Endothelial cell (in vitro differentiated cells): ENCODE measurements at places on chromosomes 7 and 10. TPM values are rescaled to one million over a fixed set of nuclear protein-coding genes. Genes with fewer than 3 reads are reported as not detected.

- no peak overlapping the region for H3K27ac ChIP-seq
- no peak overlapping the region for H3K4me3 ChIP-seq
- no peak for DNase-seq
- no peaks in the 10 kb centered on the region for H3K36me3 ChIP-seq
Measured at GRCh38 chr7:44505595-44505994, 15.1 kb upstream of the NUDCD3 start.

DNA sequence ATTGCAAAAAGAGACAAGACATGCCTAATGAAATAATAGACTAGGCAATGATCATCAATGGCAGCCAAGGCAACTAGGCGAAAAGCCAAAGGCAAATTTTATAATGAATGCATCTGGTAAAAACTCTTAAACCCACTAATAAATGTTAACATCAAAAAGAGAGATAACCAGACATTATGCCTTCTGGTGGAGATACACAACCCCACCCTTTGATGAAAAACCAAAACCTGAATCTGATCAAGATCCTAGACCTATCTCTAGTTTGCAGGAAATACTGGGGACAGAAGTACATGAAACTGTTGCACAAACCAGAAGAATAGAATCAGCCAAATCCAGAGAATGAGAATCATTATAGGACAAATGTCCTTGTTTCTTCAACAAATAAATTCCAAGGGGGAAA lies 22.0 kb upstream of the GSAP start:
- no peaks in the 10 kb centered on the region for H3K36me3 ChIP-seq
- H3K27me3 ChIP-seq = no peaks in the 10 kb centered on the region
- no peak overlapping the region for H3K27ac ChIP-seq
- no peak overlapping the region for H3K4me3 ChIP-seq
- no peak for DNase-seq

GRCh38 chr10:35821339-35821911 lies 179.3 kb upstream of the FZD8 start:
- no peak overlapping the region for H3K4me3 ChIP-seq
- H3K27me3 ChIP-seq = peaks cover 2% of the 10 kb centered on the region
- DNase-seq = no peak
- no peaks in the 10 kb centered on the region for H3K4me1 ChIP-seq
- no peak overlapping the region for H3K27ac ChIP-seq
- H3K36me3 ChIP-seq = no peaks in the 10 kb centered on the region

GRCh38 chr10:101903827-101904550 lies 60.4 kb upstream of the KCNIP2 start:
- no peak overlapping the region for H3K27ac ChIP-seq
- H3K4me3 ChIP-seq = no peak overlapping the region
- H3K36me3 ChIP-seq = no peaks in the 10 kb centered on the region
- no peaks in the 10 kb centered on the region for H3K27me3 ChIP-seq

GRCh38 chr7:129252128-129252527 lies 27.3 kb downstream of the AHCYL2 start:
- H3K36me3 ChIP-seq = no peaks in the 10 kb centered on the region
- H3K4me1 ChIP-seq = no peaks in the 10 kb centered on the region
- H3K27me3 ChIP-seq = no peaks in the 10 kb centered on the region
- H3K4me3 ChIP-seq = no peak overlapping the region
- H3K27ac ChIP-seq = no peak overlapping the region

- no peak overlapping the region for H3K4me3 ChIP-seq
- no peak for DNase-seq
- H3K27me3 ChIP-seq = peaks cover 4% of the 10 kb centered on the region
Measured at GRCh38 chr10:121462955-121463354, 135.3 kb downstream of the FGFR2 start.

DNA sequence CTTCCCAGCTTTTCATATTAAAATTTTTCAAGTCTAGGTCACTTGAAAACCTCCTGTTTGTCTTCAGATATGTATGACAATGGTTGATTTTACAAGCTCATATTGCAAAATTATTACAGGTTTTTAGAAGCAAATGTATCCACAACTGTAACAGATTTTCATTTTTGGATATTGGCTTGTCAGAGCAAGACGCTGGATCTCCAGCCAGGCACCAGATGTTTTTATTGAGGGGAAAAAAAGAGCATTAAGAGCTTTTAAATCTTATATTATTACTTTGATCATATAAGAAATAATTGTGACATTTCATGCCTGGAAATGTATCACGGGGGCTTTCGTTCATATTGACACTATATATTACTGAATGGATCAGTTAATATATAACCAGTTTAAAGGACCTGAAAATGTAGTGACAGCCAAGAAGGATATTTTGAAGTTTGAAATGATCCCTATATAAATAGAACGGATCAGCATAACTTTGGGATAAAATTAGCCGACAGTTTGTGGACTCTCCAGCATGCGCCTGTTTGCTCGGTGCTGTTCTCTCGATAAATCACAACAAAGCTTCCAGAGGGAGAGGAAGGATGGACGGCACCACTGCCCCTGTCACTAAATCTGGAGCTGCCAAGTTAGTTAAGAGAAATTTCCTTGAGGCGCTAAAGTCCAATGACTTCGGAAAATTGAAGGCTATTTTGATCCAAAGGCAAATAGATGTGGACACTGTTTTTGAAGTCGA lies at the start of gene ASB4:
ASB4 (plus strand) TSS at position 553 of the 733 bp plus-strand sequence; CDS start at position 582, 29 bp downstream.
- no peaks in the 10 kb centered on the region for H3K36me3 ChIP-seq
- H3K4me1 ChIP-seq = peaks cover 8% of the 10 kb centered on the region
- H3K27me3 ChIP-seq = no peaks in the 10 kb centered on the region
- H3K4me3 ChIP-seq = no peak within 1 kb of the TSS

GRCh38 chr7:143391462-143392404 lies 10.6 kb downstream of the ZYX start:
- no peak for DNase-seq
- H3K27ac ChIP-seq = peak overlapping the region; percentile 71
- H3K4me3 ChIP-seq = peak overlapping the region; percentile 42
- H3K27me3 ChIP-seq = peaks cover 14% of the 10 kb centered on the region
- H3K36me3 ChIP-seq = peaks cover 21% of the 10 kb centered on the region

DNA sequence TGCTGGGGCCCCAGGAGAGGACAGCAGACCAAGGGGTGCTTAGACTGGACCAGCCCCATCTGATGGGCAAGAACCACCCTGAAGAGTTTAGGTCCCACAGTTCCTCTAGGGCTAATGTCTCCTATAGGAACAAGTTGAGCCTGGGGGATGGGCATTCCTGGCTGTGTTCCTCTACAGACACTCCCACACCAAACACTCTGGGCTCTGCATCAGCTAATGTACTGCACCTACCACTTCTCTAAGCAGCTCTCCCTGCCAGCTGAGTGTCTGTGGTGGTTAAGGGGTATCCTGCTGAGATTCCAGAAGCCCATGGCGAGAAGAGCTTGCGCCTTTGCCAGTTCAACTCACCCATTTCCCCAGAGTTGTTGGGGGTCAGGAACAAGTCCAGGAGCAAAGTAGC lies 284.1 kb upstream of the CSTF2T start:
- no peak overlapping the region for H3K27ac ChIP-seq
- H3K4me1 ChIP-seq = peaks cover 12% of the 10 kb centered on the region
- H3K27me3 ChIP-seq = no peaks in the 10 kb centered on the region
- no peak for DNase-seq
- no peaks in the 10 kb centered on the region for H3K36me3 ChIP-seq

- H3K36me3 ChIP-seq = no peaks in the 10 kb centered on the region
- H3K4me1 ChIP-seq = peaks cover 11% of the 10 kb centered on the region
- no peaks in the 10 kb centered on the region for H3K27me3 ChIP-seq
- no peak overlapping the region for H3K27ac ChIP-seq
- no peak overlapping the region for H3K4me3 ChIP-seq
Measured at GRCh38 chr10:121941532-121941931, 13.7 kb upstream of the ATE1 start.

- H3K36me3 ChIP-seq = no peaks in the 10 kb centered on the region
- H3K4me1 ChIP-seq = peaks cover 2% of the 10 kb centered on the region
- no peak for DNase-seq
- no peaks in the 10 kb centered on the region for H3K27me3 ChIP-seq
Measured at GRCh38 chr10:89091496-89091895, 100.9 kb downstream of the FAS start.

- H3K4me1 ChIP-seq = peaks cover 20% of the 10 kb centered on the region
- no peak for DNase-seq
- H3K27ac ChIP-seq = no peak overlapping the region
- H3K36me3 ChIP-seq = no peaks in the 10 kb centered on the region
Measured at GRCh38 chr10:93383562-93383981, 98.6 kb downstream of the MYOF start.

GRCh38 chr10:103653581-103654037 lies 160.1 kb downstream of the NEURL1 start:
- H3K36me3 ChIP-seq = peaks cover 41% of the 10 kb centered on the region
- no peak for DNase-seq
- H3K27ac ChIP-seq = no peak overlapping the region
- H3K4me1 ChIP-seq = peaks cover 15% of the 10 kb centered on the region
- H3K4me3 ChIP-seq = no peak overlapping the region

GRCh38 chr10:70684839-70685454 lies 12.6 kb downstream of the ADAMTS14 start:
- peaks cover 2% of the 10 kb centered on the region for H3K27me3 ChIP-seq
- no peak for DNase-seq
- H3K4me1 ChIP-seq = peaks cover 16% of the 10 kb centered on the region
- H3K27ac ChIP-seq = no peak overlapping the region
- peaks cover 3% of the 10 kb centered on the region for H3K36me3 ChIP-seq

DNA sequence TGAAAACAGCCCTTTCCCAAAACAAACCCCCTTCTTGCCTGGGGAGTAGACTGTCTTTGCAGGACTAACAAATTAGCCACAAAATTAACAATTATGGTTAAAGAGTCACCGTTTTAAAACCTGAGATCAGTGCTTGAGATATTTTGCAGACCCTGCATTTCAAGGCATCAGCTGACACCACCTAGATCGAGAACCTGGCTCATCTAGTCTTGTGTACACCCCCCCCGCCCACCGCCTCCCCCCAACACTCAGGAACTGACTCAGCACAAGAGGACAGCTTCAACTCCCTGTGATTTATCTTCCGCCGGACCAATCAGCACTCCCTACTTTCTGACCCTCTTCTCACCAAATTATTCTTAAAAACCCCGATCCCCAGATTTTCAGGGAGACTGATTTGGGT lies 737.1 kb downstream of the PHTF2 start:
- peaks cover under 1% of the 10 kb centered on the region for H3K4me1 ChIP-seq
- no peaks in the 10 kb centered on the region for H3K27me3 ChIP-seq
- no peak overlapping the region for H3K4me3 ChIP-seq
- DNase-seq = no peak
- peaks cover 4% of the 10 kb centered on the region for H3K36me3 ChIP-seq
- no peak overlapping the region for H3K27ac ChIP-seq

DNA sequence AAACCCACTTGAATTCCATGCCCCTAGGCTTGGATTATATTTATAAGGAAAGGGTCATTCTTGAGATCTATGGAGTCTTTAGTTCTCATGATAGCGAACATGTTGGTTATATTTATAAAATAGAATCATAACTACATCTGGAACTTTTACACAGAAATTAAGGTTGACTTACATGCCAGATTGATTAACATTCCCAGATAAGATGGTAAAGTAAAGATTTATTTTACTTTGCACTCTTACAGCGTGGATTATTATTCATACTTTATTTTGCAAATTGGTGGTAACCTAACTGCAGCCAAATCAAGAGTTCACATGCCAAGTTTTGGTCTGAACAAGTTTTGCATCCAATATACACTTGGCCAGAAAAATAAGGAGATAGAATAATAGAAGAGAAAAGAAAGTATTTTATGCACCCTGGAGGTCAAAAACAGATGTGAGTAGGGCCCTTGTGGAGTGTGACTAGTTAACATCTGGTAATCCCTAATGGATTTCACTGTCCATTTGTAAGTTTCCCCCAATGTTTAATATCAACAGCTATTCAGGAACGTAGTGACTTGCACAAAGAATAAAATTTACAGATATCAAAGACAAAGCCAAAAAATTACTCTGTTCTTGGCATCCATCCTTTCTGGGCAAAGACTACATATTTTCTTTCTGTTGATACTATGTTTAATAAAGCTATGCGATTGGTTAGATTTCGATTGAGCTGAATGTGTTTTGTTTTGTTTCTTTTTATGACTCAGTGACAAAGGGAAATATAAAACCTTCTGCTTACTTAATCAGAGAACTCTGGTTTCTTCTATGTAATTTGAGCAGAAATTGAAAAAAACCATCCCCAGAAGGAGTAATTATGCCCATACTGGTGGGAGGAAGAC lies 10.1 kb upstream of the TMEM26 start:
- H3K27me3 ChIP-seq = peaks cover 2% of the 10 kb centered on the region
- peaks cover 16% of the 10 kb centered on the region for H3K4me1 ChIP-seq
- no peak for DNase-seq
- H3K4me3 ChIP-seq = no peak overlapping the region

GRCh38 chr10:65898055-65898454 lies 1027.8 kb upstream of the LRRTM3 start:
- no peak for DNase-seq
- no peak overlapping the region for H3K4me3 ChIP-seq
- peaks cover 12% of the 10 kb centered on the region for H3K4me1 ChIP-seq
- H3K27ac ChIP-seq = peak overlapping the region; percentile 53

- no peaks in the 10 kb centered on the region for H3K36me3 ChIP-seq
- no peak overlapping the region for H3K27ac ChIP-seq
- no peaks in the 10 kb centered on the region for H3K4me1 ChIP-seq
- DNase-seq = peak; percentile 22
Measured at GRCh38 chr10:131453721-131454634, 142.5 kb upstream of the TCERG1L start.

GRCh38 chr10:94680544-94680943 lies 3.0 kb upstream of the CYP2C18 start:
- no peak overlapping the region for H3K27ac ChIP-seq
- H3K4me3 ChIP-seq = no peak overlapping the region
- H3K27me3 ChIP-seq = no peaks in the 10 kb centered on the region
- peaks cover 6% of the 10 kb centered on the region for H3K4me1 ChIP-seq

- H3K4me1 ChIP-seq = peaks cover 40% of the 10 kb centered on the region
- peaks cover 4% of the 10 kb centered on the region for H3K27me3 ChIP-seq
- peak within 1 kb of the TSS; percentile 57 for H3K27ac ChIP-seq
- peaks cover 23% of the 10 kb centered on the region for H3K36me3 ChIP-seq
Measured at GRCh38 chr7:150685219-150686029, at the start of gene GIMAP2. Gene GIMAP2 (plus strand): TSS chr7:150685706. CDS start chr7:150687060, 1,354 bp downstream.

DGKI gene
- total RNA-seq = 0.69 TPM

ABCB4 gene
- total RNA-seq = 3.0 TPM

NOLC1 gene
- 43.2 TPM for total RNA-seq

SPOCK2 gene
- 3.4 TPM for total RNA-seq

OPALIN gene
- not detected for total RNA-seq

PDAP1 gene
- total RNA-seq = 107 TPM

GCK gene
- total RNA-seq = not detected

CYP2W1 gene
- total RNA-seq = not detected

PHYH gene
- total RNA-seq = 10.2 TPM

ZNF3 gene
- 47.7 TPM for total RNA-seq
